ENCODE measurements at places on chromosomes 7 and 10.

GRCh38 chr7:150927956-150928344 is 50.2 kb downstream of the KCNH2 start:
- no peak for DNase-seq

DNA sequence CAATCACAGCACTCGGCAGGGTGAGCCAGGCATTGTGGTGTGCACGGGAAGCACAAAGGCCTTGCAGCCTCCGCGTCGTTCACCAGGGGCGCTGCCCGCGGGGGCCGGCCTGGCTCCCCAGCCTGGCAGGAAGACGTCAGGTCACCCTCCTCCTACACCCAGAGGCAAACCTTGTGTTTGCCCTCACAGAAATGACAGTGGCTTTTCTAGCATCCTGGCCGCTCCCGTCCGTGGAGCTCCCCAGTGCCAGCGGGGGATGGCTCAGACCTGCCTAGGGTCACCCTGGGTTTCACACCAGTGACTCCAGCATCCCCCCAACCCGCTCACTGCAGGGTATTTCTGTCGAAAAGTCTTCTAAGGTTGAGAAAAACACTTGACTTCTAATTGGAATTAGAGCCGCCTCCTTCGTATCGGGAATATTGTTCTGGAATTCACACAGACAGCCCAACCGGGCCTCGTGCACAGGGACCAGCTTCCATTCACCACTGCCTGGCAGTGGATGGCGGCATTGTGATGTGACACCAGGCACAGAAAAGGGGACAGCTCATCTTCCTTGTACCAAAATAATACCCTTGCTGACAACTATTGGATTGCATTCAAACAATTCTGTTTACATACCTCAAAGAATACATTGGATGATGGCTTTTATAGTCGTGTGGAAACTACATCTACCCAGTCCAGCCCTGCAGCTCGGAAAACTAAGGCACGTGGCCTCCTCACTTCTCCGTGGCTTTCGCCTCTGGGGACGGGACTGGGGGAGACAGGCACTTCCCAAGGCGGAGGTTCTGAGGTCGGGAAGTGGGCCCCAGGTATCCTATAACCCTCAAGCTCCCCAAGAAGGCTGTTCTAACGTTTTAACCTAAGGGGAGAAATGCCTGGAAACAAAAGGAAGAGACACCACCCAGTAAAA is 109.0 kb downstream of the EBF3 start:
- DNase-seq = no peak

DNA sequence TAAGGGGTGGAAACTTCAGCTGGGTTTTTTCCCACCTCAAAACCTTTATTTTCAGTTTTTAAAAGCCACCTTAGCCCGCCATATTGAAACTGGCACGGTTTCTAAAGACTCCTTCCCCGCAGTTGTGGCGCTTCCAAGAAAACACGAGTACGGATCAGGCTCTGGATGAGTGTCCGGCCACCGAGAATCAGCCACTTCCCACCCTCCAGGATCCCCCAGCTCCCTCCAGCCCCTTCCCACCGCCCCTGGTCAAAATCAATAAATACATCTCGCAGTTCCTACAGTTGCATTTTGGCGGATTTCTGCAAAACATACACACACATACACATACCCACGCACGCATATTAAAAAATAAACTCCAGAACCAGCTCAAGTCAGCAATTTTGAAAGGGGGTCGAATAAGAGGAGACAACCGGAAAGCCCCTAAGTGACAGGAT is 1.1 kb downstream of the SFMBT2 start:
- DNase-seq = no peak

DNA sequence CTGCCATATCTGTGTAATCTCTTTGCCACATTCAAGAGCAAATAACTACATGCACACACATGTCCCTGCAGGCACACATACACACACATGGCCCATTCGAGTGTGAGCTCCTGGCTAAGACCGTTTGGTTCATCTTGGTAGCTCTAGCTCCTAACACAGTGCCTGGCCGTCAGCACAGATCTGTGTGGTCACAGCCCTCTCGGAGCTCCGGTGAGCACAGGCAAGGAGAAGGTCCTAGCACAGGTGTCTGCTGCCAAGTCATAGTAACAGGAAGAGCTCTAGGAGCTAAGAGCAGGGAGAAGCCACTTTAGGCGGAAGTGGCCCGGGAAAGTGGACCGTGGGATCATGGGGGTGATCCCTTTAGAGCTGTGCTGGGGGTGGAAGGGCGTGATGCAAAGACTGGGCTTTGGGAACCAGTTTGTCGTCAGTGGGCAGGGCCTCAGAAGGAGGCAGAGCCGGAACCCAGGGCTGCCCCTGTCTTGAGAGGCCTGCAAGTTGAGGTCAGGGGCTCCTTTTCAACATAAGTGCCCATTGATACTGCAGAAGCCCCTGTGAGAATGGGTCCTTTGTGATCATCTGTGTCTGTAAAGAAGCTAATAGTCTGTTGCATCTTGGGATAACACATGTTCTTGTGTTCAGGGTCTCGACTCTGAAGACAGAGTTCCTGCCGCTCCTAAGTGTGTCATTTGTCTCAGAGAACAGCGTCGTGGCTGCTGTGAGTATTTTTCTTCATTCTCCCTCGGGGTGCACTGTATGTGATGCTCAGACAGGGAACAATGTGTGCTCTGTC is 16.6 kb upstream of the ARPC1B start:
- no peak for DNase-seq

DNA sequence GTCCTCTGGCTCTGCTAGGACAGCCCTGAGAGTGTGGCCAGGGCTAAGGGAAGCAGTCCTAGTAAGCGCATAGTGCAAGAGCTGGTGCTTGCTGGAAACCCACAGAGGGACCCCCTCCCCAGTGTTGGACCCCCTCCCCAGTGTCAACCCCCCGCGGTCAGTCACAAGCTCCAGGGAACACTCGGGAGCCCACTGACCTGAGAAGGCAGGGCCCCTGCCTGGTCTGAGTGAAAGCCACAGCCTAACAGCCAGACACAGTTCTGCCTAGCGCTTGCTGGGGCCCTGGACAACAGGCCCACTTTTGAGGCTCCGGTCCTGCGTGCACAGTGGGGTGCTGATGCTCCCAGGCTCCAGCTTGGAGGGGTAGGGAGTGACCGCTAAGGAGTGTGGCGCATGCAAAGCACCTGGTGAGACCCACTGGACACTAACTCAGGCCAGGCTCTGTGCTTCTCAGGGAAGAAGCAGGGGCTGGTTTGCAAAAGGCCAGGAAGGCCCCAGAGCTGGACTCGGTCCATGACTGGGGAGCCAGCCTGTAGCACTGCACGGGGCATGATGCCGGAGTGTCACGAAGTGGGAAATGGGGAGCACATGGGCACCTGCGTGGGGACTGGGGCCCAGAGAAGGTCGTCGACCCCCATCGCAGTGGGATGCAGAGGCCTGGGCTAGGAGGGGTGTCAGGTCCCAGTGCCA is 175.8 kb upstream of the PPP2R2D start:
- no peak for DNase-seq

- no peak for DNase-seq
Observed at GRCh38 chr10:13795653-13796555, 209.1 kb downstream of the PRPF18 start.

DNA sequence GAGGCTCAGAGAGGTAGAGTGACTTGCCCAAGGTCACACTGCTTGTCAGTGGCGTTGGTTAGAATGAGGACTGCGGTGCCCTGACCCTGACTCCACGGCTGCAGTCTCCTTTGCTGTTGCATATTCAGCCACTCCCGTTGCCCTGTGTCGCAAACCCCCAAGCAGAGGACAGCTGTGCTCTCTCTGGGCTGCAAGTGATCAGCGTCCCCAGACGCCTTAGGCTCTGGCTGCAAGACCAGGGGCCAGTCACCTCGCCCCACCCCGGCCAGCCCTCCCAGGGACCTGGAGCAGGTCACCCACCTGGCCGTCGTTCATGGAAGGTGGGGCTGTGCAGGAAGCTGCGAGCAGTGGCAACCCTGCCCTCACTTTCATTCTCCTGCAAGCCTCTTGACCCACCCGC is 51.7 kb upstream of the NANOS1 start:
- DNase-seq = no peak

GRCh38 chr7:79822620-79823240 is 311.9 kb upstream of the GNAI1 start:
- DNase-seq = no peak

DNA sequence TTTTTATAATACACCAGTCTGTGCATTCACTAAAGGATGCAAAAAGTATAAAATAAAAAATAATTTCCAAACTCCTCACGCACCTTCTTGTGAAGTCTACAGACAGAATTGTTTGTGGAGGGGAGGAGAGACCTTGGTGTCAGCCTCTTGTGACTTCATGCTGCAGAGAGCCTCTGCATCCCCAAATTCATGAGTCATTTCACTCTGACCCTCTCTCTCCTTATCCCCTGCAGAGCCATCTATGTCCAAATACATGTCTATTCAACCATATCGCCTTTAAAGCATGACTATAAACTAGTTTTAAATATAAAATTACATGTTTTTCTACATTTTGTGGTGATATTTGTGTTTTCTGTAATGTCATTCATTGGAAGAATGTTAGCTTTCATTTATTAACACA is 6.0 kb downstream of the CREB5 start:
- no peak for DNase-seq

- DNase-seq = no peak
Observed at GRCh38 chr10:63300801-63301200, 165.0 kb downstream of the JMJD1C start.

DNA sequence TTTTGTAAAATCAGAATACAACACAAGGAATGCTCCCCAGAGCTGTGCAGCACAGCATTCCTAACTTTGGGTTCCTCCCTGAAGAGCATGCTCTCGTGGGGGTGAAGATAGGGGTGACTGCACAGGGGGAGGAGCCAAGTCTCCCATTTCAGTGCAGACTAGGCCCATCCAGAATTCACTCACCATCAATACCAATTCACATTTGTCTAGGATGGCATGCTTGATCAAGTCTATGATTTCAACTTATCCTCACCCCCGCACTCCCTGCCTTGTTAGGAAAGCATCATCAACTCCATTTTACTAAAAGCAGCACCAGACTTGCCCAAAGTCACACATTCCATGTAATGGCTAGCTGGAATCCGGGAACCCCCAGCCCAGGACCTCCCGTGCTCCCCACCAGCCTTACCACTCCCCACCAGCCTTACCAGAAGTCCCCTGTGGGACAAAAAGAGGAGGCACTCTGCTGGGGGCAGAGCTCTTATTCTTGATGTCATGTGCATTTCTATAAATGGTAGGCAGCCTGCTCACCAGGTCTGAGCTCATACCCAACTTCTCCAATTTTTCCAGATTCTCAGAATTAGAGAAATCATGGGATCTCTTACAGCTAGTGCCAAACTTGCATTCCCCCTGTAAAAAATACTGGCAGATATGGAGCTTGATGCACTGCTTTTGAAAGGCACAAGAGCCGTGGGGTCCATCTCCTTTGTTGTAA is 6.2 kb downstream of the PARP12 start:
- DNase-seq = no peak

GRCh38 chr10:33725430-33725829 is 391.0 kb upstream of the NRP1 start:
- DNase-seq = no peak

GRCh38 chr10:132566892-132567291 is 29.3 kb downstream of the INPP5A start:
- DNase-seq = no peak

DNA sequence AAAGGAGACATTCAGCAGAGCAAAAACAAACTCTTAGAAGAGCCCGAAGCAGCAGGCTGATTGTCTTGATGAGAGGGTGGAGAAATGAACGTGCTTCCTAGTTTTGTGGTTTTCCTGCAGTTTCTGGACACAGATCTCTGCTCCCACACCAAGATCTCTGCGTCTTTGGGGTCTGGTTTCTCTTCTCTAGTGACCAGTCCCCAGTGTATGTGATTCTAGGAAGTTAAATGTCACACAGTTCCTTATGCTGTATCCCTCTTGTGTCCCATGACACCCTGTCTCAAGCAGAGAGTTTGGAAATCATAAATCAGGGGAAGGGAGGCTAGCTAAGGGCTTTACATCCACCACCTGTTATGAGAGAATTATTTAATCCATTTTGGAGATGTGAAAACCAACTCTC is 55.4 kb upstream of the KLF14 start:
- no peak for DNase-seq

DNA sequence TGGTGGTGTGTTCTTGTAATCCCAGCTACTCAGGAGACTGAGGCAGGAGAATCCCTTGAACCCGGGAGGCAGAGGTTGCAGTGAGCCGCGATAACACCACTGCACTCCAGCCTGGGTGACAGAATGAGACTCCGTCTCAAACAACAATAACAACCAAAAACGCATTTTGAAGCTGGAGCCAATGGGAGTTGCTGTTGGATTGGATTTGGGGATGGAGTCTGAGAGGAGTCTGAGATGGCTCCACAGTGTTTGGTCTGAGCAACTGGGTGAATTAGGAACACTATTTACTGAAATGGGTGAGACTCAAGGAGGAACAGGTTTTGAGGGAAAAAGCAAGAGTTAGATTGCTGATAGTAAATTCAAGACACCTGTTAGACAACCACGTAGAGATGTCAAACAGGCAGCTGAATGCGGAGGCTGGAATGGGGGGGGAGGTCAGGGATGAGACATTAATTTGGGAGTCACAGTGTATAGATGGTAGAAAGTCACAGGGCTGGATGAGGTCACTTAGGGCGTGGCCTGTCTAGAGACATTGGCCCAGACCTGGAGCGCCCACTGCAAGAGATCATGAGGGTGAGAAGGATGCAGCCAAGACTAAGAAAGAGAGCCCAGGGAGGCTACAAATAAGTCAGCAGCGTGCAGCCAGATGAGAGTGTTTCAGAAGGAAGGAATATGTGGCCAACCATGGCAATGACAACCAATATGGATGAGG is 56.4 kb downstream of the CYCS start:
- DNase-seq = no peak

GRCh38 chr7:108247614-108248013 is 117.5 kb upstream of the LAMB4 start:
- DNase-seq = no peak

GRCh38 chr10:123788981-123789380 is 102.6 kb downstream of the CPXM2 start:
- DNase-seq = no peak

DNA sequence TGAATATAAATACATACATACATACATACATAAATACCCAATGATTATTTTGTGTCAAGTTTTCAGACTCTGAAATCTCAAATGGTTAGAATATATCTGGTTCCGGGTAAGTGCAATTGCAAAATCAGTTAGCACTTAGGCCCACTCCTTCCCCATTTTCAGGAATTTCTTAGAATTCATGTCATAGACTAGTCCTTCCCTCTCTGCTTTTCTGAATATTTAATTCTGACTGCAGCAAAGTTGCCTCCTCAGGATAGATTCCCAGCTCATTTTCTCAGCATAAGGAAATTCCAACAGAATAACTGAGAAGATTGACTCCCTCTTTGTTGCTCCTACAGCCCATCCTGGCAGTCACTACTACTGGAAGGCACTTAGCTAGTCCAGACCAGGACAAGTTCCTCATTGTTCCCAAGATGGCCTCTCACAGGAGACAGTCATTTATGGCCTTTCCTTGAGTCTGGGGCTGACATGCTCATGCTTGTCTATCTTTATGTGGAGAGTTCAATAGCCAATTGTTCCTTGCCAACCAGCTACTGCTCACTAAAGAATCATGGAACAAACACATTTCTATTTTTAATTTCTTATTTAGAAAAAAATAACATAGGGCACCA is 142.9 kb upstream of the ITGB1 start:
- no peak for DNase-seq
